GDM1 (cell line): ENCODE measurements at places on chromosomes 2 and 18.

GRCh38 chr2:23114299-23114698 lies 270.7 kb upstream of the KLHL29 start:
- DNase-seq: no peak

- DNase-seq: no peak
These were observed 10.5 kb upstream of the LAPTM4A start for GRCh38 chr2:20061940-20062339.

DNA sequence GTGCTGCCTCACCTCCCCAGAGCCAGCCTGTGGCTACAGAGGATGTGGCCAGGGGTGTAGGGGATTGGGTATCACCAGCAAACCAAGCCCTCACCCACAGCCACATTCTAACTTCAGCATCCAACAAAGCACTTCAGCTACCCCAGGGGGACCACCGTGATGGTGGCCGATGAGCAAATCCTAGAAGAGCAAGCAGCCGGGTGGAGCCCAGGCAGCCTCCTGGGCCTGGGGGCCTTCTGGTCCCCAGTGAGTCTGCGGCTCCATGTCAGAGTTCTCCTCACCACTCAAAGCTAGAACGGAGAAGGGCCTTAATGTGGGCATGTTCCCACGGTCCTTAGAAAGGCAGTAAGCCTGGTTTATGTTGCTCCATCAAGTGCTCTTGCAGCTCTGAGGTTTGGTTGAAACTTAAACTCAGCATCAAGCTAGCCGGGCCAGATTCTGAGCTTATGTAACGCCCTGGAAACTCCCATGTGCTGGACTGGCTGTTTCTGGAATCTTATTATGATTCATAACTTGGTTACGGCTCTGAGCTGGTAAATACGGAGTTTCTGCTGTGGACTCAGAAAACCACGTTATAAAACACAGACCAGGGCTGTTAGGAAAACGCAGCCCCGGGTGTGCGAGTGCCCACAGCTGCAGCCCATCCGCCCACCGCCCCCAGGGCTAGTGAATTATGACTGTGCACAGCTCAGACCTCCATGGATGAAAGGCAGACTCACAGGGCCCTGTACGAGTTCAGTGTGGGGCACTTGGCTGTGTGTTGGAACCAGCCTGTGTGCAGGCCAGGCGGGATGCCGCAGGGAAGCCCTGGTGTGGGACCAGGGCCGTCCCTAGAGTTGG lies 99.8 kb downstream of the SEPTIN10 start:
- DNase-seq: no peak

DNA sequence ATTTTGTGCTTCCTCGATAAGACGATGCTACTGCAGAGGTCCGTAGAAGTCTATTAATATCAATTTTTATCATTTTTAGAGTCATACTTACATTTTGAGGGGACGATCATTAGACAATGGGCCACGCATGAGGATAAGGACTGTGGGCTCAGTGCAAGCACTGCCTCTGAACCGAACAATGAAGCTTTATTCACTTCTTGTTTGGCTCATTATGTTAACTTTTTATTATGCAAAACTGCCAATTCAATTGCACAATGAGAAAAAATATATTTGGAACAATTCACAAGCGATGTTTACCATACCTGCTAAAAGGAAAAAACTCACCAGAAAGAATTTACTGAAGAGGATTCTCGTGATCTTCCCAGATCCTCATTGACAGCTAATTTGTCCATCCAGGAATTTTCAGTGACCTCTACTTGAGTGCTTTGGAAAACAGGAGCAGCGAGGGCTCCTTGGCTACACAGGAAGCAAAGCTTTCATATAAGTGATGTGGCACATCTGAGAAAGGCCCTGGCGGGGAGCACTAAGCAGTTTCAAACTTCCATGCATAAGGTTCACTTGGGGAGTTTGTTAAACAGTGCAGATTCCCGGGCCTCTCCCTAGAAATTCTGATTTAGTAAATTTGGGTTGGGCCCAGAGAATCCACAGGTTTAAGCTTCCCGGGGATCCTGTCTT lies 13.3 kb upstream of the CAPN13 start:
- DNase-seq: no peak

- DNase-seq: no peak
These were observed 34.6 kb downstream of the SPC25 start for GRCh38 chr2:168855601-168856000.

- DNase-seq: no peak
These were observed 44.5 kb downstream of the SH3BP4 start for GRCh38 chr2:234996069-234996940.

- no peak for DNase-seq
These were observed 30.7 kb upstream of the CALCRL start for GRCh38 chr2:187478719-187479118.

DNA sequence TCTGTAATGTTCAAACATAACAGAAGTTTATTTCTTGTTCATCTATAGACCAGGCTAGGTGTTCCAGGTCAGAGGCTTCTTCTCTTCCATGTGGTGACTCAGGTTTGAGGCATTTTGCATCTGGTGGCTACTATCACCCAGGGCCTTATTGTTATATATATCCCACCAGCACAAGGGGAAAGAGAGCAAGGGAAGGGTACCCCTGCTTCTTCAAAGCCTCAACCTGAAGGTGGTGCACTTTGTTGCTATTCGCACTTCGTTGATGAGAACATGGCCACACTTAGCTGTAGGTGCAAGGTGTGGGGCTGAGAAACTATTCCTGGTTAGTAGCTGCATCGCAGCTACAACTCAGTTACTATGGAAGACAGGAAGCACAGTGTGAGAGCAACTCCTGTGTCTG lies 27.4 kb upstream of the SLC3A1 start:
- DNase-seq: no peak

GRCh38 chr2:176149939-176150583 lies 1.3 kb upstream of the HOXD4 start:
- DNase-seq: no peak

DNA sequence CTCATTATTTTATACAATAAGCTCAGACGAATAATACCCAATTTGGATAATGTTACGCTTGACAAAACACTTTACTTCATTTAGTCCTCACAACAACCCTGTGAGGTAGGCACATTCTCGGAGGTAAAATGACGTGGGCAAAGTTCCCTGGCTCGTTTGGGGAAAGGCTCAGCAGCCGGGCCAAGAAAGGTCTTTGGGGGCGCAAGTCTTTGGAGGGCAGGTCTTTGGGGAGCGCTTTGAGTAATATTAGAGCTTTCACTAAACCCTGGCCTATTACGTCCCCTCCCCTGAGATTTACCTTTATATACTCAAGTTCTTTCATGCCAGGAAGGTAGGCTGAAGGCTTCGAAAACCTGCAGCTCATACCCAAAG lies 427 bp downstream of the RBKS start:
- no peak for DNase-seq

DNA sequence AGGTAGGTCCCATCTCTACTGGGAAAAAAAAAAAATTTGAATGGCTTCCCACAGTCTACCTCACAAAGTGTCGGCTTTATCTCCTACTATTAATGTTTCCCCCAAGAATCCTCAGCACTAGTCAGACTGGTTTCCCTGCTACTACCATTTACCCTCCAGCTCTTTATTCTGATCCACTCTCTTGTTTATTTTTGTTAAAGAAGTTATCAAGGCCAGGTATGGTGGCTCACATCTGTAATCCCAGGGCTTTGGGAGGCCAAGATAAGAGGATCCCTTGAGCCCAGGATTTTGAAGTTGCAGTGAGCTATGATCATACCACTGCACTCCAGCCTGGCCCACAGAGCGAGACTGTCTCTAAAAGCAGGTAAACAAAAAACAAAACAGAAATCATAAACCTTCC lies 1275.3 kb downstream of the LRP1B start:
- DNase-seq: no peak

- no peak for DNase-seq
These were observed 180.2 kb upstream of the KLHL29 start for GRCh38 chr2:23204685-23205242.

DNA sequence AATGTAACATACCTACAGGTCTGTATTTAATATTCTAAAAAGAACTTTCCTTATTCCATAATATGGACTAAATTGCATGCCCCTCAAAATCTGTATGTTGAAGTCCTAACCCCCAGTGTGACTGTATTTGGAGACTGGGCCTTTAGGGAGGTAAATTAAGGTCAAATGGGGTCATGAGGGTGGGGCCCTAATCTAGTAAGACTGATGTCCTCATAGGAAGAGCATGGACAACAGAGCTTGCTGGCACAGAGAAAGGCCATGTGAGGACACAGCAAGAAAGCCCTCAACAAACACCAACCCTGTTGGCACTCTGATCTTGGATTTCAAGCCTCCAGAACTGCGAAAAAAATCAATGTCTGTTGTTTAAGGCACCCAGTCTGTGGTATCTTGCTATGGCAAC lies 18.6 kb downstream of the SF3B1 start:
- DNase-seq: no peak

GRCh38 chr2:8551622-8552074 lies 130.2 kb upstream of the ID2 start:
- DNase-seq: no peak

DNA sequence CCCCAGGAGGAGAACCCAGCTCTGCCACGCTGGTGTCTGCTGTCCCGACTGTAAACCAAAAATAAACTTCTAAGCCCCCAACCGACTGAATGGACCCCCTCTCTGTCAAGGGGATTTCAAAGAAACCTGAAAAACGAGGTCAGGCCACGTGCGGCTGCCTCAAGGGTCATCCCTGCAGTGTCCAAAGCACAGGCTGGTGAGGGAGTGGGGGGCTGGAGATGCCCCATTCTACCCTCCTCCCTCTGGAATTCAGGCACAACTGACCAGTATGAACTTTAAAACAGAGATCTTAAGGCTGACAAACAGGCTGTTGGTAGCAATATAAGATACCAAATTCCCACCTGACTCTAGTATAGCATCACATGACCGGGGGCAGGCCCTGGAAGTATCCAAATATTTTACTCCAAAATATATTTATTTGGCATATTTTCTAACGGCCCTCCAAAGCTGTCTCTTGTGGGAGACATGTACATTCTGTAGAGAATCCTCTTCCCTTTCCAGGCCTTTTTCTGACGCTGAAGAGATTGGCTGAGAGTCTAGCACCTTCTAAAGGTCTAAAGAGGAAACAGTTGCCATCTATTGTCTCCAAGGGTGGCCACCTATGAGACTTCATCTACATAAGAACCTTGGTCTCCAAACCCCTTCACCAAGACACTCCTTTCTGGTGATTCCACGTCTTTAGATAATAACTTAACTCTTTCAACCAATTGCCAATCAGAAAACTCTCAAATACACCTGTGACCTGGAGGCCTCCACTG lies 40.4 kb upstream of the CTDP1 start:
- DNase-seq: no peak

DNA sequence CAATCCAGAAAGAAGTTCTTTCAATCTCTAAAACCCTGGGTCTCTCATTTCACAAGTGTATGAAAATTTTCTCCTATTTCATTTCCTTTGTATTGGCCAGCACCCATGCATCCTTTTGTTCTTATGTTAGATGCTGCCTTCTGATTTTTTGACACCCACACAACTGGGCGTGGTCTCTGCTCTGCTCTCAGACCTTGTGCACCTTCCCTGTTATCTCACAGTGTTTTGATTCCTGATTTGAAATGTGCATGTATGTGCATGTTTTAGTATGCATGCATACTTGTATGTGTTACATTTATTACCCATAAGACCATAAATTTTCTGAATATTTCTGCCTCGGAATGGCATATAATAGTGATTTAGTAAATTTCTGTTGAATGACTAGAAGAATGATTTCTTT lies 152.2 kb downstream of the CTNNA2 start:
- DNase-seq: no peak

GRCh38 chr2:239329284-239329971 lies 71.4 kb downstream of the HDAC4 start:
- no peak for DNase-seq

- no peak for DNase-seq
These were observed 134.2 kb upstream of the CHAC2 start for GRCh38 chr2:53633441-53633840.

DNA sequence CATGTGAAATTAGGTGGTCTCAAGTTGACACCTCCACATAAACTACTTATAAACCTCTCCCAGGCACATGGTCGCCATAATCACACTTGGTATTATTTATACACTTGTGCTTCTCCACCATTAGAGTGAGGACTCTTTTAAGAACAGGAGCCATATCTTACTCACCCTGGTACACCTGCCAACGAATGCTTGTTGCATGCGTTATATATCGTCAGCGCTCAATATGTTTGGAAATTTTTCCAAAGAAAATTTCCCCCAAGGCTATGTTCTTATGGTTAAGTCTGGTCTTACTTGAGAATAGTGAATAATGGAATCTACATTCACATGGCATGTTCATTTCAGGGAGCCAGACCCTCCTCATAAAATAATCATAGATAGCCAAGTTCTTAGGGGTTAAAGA lies 271.7 kb downstream of the BCL11A start:
- DNase-seq: no peak

DNA sequence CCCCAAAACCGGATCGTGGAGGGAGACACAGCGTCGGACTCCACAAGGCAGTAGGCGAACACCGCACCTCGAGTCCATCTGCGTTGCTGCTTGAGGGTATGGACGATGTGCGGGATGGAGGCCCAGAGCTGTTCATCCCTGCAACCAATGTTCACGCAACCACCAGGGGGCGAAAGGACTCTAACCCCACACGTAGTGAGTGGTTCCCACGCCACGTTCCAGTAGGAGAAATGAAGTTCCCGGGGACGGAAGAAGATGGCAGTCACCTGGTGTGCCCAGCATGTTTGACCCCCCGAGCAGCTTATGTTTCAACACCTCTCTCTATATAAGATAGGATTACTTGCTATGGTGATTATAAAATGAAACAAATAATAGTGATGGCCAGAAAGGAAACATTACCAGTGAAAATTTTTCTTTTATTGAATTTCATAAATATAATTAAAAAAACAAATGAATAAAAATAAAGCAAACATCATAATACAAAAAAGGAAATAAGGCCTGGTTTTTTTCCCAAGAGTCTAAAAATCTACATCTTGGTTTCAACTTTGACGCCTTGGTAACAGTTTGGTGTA lies 184.3 kb downstream of the SH3BP4 start:
- DNase-seq: peak; percentile 11

GRCh38 chr2:218983263-218983933 lies 1.6 kb downstream of the FEV start:
- no peak for DNase-seq

- DNase-seq: no peak
These were observed 607 bp upstream of the TSN start for GRCh38 chr2:121754851-121755236.

GRCh38 chr18:34913837-34914661 lies 127.2 kb upstream of the MAPRE2 start:
- DNase-seq: no peak
